Aorta (tissue), 5 donors: ENCODE measurements at places on chromosomes 3 and 15. TPM values are rescaled to one million over a fixed set of nuclear protein-coding genes. Genes with fewer than 3 reads are reported as not detected.

DNA sequence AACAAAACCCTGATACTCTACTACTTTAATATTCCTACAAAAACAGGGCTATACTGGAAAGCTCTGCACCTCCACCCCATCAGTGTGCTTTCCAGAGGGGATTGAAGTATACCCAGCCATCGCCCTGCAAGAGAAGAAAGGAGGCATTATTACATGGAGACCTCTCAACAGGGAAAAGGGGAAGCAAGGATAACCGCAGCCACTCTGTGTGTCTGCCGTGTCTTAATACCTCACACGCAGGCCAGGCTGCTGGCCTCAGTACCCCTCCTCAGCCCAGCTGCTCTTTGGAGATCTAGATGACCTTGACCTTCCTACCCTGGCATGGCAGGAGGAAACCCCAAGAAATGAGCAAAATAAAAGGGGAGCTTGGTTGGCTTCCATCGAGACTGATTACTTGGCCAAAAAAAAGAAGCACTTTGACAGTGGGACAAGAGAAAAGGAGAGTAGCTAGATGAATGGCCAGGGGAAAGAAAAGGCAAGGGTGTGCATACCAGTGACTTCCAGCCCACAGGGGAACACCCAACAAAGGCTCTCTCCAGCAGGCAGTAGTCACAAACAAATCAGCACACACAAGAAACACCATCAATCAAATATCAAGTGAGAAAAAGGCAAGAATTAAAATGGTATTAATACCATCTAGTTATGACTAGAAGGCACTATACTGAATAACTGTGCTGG, 129.4 kb downstream of the STT3B start:
- no peaks in the 10 kb centered on the region for H3K27me3 ChIP-seq
- no peaks in the 10 kb centered on the region for H3K36me3 ChIP-seq
- H3K27ac ChIP-seq = no peak overlapping the region
- no peak overlapping the region for H3K4me3 ChIP-seq
- DNase-seq = no peak

DNA sequence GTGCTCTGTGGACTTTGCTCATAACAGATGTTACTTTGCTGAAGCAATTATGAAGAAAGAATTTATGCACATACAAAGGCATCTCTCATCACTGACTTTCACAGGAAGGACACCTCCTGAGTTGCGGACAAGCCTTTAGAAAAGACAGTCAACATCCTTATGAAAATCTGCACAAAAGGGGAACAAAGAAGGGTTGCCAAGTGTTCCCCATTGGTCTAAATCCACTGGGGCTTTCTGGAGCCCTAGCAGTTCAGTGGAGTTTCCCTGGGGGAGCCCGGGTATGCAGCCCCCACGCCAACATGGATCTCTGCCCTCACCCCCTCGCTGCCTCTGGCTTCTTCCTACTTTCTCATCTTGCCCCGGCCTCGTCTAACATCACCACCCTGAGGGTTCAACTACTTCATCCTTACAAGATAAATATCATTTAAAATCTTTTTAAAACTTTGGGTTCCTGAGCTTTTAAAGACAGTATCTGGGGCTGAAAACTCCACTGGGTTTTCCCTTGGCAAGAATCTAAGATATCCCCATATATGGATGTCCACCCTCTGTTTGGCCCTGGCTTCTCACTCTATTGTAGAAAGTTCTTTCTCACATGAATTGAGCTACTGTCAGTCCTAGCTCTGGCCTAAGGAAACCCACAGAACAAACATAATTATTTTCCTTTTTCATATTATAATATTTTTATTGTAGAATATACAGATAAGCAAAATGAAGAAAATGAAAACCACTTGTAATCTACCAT, 207.9 kb upstream of the RGMA start:
- no peak overlapping the region for H3K27ac ChIP-seq
- H3K4me1 ChIP-seq = no peaks in the 10 kb centered on the region
- DNase-seq = no peak
- no peak overlapping the region for H3K4me3 ChIP-seq

Gene COL6A5
- not detected for total RNA-seq

Gene PCBP4
- total RNA-seq = 63.7 TPM

GRCh38 chr15:81023483-81024264, 23.0 kb downstream of the TLNRD1 start:
- no peak overlapping the region for H3K27ac ChIP-seq
- no peaks in the 10 kb centered on the region for H3K27me3 ChIP-seq
- DNase-seq = peak; percentile 86
- H3K4me3 ChIP-seq = no peak overlapping the region

Gene AADACL2
- total RNA-seq = not detected

- no peak for DNase-seq
- H3K27me3 ChIP-seq = no peaks in the 10 kb centered on the region
- H3K4me1 ChIP-seq = no peaks in the 10 kb centered on the region
- no peak overlapping the region for H3K4me3 ChIP-seq
- H3K36me3 ChIP-seq = no peaks in the 10 kb centered on the region
- H3K27ac ChIP-seq = no peak overlapping the region
Observed at GRCh38 chr3:69462022-69462825, 76.3 kb upstream of the FRMD4B start.

Gene CCR4
- total RNA-seq = 0.42 TPM

Gene EPHB1
- total RNA-seq = 4.8 TPM

GRCh38 chr3:153138276-153139210, 23.5 kb upstream of the RAP2B start:
- no peaks in the 10 kb centered on the region for H3K4me1 ChIP-seq
- no peaks in the 10 kb centered on the region for H3K36me3 ChIP-seq
- no peak overlapping the region for H3K27ac ChIP-seq

GRCh38 chr3:44887101-44887500, 12.7 kb downstream of the TGM4 start:
- H3K27ac ChIP-seq = no peak overlapping the region
- no peak for DNase-seq
- H3K4me1 ChIP-seq = no peaks in the 10 kb centered on the region
- no peak overlapping the region for H3K4me3 ChIP-seq
- no peaks in the 10 kb centered on the region for H3K36me3 ChIP-seq

Gene ZNF770
- 25.5 TPM for total RNA-seq

DNA sequence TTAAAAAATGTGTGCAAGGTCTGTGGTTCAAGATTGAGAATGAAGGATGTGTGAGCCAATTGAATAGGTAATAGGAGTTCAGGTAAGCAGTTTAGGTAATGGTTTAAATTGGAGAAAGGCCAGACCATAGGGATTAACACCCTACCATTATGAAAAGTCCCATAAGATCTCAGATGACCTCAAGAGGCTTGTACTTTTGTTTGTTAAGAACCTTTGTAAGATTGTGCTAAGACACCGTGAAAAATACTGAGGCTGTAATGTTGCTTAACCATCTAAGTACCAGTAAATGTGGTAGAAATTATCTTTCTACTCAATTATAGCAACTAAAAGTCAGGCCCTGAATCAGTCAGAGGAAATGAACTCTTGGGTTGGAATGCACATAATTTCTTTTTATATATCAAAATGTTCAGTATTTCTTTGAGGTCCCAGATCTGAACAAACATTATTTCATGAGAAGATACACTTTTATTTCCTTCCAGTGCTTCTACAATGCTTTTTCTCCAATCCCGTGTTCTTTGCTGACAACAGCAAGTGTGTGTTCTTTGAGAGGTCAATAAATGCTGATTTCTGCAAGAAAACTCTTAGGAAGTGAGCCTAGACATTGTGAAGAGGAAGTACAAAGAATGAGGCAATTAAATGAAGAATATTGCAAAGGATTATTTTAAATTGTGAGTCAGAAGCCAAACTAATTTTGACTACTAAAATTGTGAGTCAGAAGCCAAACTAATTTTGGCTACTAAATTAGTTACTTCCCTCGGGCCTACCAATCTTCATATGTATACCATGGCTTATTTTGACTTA, 66.4 kb downstream of the TCF12 start:
- H3K4me3 ChIP-seq = no peak overlapping the region
- H3K27ac ChIP-seq = no peak overlapping the region
- no peak for DNase-seq
- no peaks in the 10 kb centered on the region for H3K27me3 ChIP-seq
- peaks cover 3% of the 10 kb centered on the region for H3K4me1 ChIP-seq
- no peaks in the 10 kb centered on the region for H3K36me3 ChIP-seq

Gene SAMMSON
- total RNA-seq = 25.6 TPM
